T-helper 2 cell (primary cell): ENCODE measurements at places on chromosomes 12 and 14.

DNA sequence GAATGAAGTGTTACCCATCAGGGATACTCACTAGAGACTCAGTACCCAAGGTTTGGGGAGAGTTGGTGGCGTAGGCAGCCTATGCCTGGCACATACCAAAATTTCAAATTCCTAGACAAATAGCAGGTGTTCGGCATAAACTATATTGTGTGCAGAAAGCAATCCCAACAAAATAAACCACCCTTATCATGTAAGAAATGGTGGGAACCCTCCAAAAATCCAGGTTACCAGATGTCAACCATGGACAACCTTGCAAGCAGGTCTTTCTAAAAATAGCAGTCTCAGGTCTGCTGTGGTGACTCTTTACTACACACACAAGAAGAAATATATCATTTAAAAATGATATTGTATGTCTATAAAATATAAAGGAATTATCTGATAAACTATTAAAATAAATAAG is 17.7 kb upstream of the PTGER2 start:
- DNase-seq, result no peak

- no peak for DNase-seq
Measured at GRCh38 chr14:96265383-96266095, 9.5 kb downstream of the BDKRB1 start.

DNA sequence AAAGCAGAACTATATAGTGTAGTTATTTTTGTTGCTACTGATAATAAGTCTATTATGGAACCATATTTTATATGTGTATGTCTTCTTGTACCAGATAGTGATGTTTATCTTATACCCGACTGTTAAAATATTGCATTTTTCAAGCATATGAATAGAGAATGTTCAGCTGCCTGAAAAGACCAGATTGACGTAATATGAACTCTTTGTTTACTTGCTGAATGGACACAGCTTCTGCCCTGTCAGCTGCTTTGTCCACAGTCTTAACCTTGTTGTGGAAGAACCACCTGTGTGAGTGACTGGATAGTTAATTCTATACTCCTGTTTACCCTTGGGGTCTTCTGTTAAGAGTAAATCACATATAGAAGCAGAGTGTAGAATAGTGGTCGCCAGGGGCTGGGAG is 109.3 kb downstream of the LGR5 start:
- DNase-seq, result no peak

DNA sequence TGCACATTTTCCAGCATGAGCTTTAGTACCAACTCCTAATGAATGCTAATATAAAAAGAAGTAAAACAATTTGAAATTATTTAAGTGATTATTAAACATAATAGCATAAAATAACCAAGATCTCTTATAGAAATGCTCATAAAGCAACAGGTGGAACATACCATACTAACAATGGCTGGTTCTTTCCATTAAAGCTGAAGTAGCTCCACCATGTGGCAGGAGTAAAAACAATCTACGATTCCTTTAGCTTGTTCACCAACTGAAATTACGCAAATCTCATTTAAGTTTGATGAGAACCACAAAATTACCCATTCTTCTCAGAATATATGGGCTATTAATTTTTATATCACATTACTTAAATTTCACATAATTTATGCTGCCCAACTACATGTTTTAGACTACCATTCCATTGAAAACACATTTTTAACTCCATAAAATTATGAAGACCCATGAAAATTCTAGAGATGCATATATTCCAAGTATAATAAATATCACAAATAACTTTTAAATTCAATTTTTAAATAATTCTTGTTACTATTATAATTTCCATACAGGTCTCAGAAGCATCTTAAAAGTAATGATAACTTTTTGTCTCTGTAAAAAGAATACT is 213.6 kb downstream of the DAD1 start:
- no peak for DNase-seq

- DNase-seq, result no peak
Measured at GRCh38 chr12:65306366-65307168, 28.1 kb downstream of the MSRB3 start.
